A549 treated with GW870086 at 1 μM for 4 hours (cell line): ENCODE measurements at places on chromosomes 2 and 18. TPM values are rescaled to one million over a fixed set of nuclear protein-coding genes. Genes with fewer than 3 reads are reported as not detected.

The FBLN7 gene
- total RNA-seq, result 0.37 to 0.70 TPM (median 0.63 TPM) in 5 replicates

The CRYBA2 gene
- not detected in 5 replicates for total RNA-seq

The PAIP2B gene
- total RNA-seq, result 0.19 to 0.30 TPM (median 0.28 TPM) in 5 replicates

The ABCB11 gene
- total RNA-seq, result 0.01 to 0.05 TPM (median 0.03 TPM) in 4 of 5 replicates, not detected in the other

The RAPH1 gene
- 4.5 to 7.8 TPM (median 7.4 TPM) in 5 replicates for total RNA-seq

The L3MBTL4 gene
- not detected in 5 replicates for total RNA-seq

The PLA2R1 gene
- 2.0 to 2.7 TPM (median 2.3 TPM) in 5 replicates for total RNA-seq

The VIL1 gene
- 0.08 to 0.68 TPM (median 0.27 TPM) in 5 replicates for total RNA-seq

The GCG gene
- total RNA-seq, result not detected in 5 replicates

The MYO5B gene
- 8.6 to 10.0 TPM (median 8.9 TPM) in 5 replicates for total RNA-seq

The UBE2F gene
- 47.8 to 56.4 TPM (median 49.3 TPM) in 5 replicates for total RNA-seq
